Neural progenitor cell (in vitro differentiated cells): ENCODE measurements at places on chromosomes 3 and 15.

DNA sequence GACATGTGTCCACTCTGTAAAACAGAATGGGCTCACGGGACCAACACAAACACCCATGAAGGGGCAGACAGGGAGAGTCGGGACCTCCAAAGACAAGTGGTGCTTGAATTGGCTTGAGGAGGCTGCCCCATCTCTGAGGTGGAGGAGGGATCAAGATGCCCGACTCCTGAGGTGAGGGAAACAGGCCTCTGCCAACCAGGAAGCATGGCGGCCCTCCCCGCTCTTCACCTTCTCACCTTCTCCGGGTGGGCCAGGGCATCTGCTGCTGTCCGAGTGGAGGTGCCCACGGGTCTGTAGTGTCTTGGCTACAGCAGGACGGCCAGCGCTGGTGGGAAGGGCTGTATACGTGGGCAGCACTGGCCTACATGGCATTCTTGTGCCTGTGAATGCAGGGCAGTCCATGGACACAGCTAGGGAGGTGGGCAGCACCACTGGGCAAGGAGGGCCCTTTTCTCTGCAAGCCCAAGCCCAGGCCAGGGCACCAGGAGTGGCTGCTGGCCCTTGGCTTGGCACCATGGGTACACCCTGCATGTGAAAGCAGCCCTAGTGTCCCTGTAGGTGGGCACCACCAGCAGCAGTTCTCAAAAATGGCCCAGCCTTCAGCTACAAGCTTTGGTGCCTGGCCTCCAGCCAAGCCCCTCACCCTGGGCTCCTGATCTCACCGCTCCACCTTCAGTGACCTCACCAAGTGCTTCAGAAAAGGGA, 79.4 kb downstream of the SNRK start:
- no peak for DNase-seq

- no peak for DNase-seq
Measured at GRCh38 chr3:25354071-25354470, 74.0 kb upstream of the RARB start.

GRCh38 chr15:70826634-70827033, 27.3 kb downstream of the LARP6 start:
- DNase-seq, result no peak

DNA sequence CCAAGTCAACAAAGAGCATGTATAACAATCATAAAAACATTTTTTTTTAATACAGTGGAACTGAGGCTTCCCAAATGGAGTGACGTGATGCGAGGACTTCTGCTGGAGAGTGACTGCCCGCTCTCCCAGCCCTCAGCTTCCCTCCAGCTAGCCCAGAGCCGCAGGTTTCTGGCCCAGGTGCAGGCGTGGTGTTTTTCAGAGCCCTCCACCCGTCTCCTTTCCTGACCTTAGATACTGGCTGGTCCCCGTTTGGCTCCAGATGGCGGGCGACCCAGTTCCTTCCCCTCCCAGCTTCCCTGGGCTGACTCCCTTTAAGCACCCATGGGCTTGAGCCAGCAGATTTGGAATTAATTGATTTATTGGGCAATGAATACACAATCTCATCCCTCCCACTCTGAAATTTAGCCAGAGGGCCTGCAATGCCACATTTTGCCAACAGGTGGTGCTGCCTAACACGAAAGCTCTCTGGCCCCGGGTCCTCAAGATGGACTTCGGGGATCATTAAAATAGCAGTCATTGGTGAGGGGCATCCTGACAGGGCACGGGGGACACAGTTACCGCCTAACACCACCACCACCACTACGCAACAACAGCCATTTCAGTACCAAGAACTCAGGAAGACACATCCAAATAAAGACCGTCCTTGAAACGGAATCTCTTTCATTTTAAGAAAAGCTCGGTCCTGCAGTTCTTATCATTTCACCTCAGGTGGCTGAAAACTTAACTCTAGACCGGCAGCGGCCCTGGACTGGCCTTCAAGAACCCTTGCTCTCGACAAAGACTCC, 47.5 kb upstream of the MUC4 start:
- DNase-seq, result peak; percentile 80

DNA sequence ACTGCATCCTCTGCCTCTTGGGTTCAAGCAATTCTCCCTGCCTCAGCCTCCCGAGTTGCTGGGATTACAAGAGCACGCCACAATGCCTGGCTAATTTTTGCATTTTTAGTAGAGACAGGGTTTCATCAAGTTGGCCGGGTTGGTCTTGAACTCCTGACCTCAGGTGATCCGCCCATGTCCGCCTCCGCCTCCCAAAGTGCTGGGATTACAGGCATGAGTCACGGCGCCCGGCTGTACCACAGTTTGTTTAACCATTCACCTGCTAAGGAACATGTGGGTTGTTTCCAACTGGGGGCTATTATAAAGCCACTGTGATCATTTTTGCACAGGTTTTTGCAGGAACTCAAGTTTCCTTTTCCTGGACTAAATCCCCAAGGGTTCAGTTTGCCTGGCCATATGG, 123.2 kb upstream of the RAP2B start:
- DNase-seq, result no peak
